Nephron progenitor cell (in vitro differentiated cells): ENCODE measurements at places on chromosomes 12 and 14.

DNA sequence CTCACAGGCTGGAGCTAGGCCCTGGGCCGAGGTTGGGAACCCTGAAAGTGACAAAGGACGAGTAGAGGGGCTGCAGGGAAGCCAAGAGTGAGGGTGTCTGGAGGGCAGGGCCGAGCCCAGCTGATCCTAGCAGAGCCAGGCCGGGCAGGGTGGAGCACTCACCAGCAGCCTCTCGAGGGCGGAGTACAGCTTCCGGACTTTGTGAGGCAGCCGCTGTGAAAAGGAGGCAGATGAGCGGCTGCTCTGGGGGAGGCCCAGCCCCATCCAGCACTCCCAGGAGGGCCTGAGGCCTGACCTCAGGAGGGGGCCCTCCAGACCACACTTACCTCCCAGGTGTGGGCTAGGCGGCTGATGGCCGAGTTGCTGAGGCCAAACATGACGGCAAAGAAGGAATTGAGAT, 14.7 kb upstream of the ENDOU start:
- no peak for DNase-seq

GRCh38 chr12:41663598-41664265, 475.6 kb downstream of the PDZRN4 start:
- no peak for DNase-seq

- DNase-seq: no peak
Measured at GRCh38 chr12:26492406-26492805, 297.0 kb downstream of the SSPN start.

GRCh38 chr12:30447061-30447750, 248.5 kb downstream of the IPO8 start:
- DNase-seq: no peak

GRCh38 chr12:50039151-50039835, 14.0 kb upstream of the RACGAP1 start:
- DNase-seq: peak; percentile 95

GRCh38 chr12:18805516-18806248, 67.8 kb downstream of the CAPZA3 start:
- peak; percentile 15 for DNase-seq

DNA sequence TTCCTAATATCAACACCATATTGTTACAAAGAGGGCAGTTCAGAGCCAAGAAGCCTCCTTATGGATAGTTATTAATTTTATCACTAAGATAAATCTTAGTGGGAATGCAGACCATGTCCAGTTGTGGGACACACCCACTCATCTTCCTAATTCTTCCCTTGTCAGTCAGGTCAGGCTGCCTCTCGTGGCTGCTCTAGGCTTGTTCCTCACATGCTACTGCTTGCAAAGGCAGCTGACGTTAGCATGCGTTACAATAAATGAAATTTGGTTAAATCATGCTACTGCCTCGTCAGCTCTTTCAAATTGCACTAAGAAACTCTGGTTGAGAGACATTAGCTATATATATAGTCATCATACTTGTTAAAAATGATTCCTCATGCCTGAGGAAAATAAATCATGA, 108.4 kb downstream of the CAND1 start:
- DNase-seq: no peak

DNA sequence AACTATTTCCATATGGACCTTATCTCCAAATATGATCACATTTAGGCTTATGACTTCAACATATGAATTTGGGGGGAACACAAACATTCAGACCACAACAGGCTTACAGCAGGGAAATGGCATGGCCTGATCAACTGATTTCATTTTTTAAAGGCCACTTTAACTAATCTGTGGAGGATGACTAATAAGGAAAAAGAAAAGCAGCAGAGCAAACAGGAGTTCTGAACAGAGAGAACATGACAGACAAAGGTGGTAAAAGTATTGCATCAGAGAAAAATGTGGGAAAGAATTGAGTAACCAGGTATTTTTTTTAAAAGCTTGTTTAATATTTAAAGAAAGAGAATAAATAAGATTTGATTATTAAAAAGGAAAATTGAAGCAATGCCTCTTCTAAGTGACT, 366.1 kb upstream of the TMPO start:
- DNase-seq: no peak

DNA sequence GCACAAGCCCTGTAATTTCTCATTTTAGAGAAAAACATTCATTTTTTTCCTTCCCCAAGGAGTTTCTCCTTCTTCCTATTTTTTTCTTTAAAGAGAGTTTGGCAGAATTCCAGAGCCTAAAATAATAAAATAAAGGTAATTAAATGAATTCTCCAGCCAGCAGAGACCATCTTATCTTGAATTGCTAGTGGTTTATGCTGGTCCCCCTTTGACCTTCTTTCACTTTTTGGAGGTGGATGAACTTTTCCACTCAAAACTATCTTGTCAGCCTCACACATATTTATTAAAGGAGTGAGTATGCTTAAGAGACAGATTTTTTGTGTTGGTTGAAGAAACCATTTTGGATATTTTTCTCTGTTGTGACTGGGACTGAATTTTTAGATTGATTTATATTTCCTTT, 47.6 kb downstream of the ADIPOR2 start:
- DNase-seq: no peak

DNA sequence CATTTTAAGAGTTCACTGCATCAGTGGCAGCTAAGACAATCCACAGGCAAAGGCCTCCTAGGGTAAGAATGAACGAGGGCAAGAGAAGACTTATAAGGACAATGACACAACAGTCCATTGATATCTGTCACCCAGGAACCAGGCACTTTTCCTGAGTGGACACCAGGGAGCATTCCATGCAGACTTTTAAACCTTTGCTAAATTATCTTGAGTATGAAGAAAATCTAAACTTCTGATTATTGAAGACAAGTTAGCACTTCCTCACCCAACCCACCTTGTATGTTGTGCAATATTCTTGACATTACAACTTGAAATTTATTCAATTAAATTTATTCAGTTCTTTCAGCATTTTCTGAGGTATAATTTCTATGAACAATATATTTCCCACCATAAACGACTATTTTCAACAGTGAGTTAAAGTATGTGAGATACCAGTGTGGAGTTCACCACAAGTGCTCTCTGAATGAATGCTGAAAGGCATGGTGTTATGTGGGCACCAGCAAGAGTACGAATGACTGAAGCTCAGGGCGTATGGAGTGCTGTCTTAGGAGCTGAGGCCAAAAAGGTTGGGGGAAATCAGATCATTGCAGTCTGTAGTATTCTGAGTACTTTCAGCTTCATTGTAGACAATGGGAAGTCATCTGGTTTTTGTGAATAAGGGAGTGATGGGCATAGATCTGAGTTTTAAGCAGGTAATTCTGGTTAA, 124.3 kb upstream of the LMNTD1 start:
- no peak for DNase-seq

DNA sequence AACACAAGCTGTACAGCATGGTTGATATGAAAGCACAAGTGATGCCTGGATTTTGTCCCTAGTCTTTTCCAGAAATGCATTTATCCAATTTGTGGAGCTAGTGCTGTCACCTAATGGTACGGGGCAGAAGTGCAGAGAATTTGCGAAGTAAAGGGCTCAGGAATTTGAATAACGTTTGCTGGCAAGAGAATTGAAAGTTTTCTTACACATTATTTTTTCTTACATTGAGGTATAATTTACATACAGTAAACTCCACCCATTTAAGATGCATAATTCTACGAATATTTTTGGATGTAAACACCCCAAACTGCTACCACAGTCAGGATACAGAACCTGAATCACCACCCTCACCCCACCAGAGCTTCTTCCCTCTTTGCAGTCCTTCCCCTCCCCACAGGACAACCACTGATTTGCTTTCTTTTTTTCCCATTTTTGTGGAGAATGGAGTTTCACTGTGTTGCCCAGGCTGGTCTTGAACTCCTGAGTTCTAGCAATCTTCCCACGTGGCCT, 3.5 kb downstream of the AICDA start:
- peak; percentile 23 for DNase-seq

- peak; percentile 24 for DNase-seq
Measured at GRCh38 chr12:106918746-106919145, 37.0 kb upstream of the TMEM263 start.

- DNase-seq: no peak
Measured at GRCh38 chr12:132572801-132573760, 37.3 kb downstream of the LRCOL1 start.

DNA sequence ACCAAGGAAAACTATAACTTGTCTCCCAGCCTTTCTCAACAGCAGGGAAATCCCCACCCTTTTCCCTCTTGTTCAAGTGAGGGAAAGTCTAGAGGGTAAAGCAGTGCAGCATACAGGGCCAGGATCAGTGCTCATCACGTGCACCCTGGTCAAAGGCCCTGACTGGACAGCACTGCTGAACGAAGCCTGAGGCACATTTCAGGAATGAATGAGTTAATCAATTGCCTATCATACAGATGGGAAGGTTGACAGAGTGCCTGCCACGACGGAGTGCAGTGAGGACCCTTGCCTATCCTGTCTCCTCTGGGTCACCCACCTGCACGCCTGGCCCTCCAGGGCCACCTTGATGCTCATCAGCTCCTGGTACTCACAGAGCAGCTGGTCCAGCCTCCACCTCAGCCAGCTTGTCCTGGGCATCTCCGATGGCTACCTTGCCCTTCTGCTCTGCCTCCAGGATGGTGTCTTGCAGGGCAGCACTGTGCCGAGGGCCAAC, 11.7 kb upstream of the KRT73 start:
- DNase-seq: no peak

GRCh38 chr12:111314953-111315539, 53.8 kb downstream of the PHETA1 start:
- no peak for DNase-seq

DNA sequence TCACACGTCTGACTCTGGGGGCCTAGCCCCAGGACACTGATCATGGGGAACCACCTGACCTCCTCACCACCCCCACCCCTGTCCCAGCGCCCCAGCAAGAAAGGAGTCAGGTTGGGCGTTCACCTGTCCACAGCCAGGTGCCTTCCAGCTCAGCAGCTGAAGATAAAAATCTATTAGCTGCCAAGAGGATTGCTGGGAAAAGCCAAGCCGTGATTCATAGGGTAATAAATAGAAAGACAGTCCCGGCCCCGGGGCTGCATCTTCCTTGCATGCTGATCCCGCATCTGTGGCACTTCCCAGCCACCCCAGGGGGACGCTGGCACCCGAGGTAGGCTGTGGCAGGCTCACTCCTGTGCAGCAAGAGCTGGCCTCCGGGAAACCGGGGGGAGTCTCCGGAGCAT, 70.2 kb upstream of the NCOR2 start:
- DNase-seq: no peak

DNA sequence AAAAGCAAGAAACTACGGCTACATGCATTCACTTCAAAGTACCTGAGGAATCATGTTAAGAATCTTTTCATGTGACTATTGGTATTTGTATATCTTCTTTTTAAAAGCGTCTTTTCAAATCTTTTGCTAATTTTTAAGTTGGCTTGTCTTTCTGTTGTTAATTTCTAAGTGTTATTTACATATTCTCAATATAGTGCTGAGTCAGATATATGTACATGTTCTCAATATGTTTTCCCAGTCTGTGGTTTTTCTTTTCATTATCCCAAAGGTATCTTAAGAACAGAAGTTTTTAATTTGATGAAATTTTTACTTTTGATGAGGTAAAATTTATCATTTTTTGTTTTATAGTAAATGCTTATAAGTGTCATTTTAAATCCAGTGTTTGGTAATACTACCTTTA, 24.0 kb downstream of the DCP1B start:
- no peak for DNase-seq

DNA sequence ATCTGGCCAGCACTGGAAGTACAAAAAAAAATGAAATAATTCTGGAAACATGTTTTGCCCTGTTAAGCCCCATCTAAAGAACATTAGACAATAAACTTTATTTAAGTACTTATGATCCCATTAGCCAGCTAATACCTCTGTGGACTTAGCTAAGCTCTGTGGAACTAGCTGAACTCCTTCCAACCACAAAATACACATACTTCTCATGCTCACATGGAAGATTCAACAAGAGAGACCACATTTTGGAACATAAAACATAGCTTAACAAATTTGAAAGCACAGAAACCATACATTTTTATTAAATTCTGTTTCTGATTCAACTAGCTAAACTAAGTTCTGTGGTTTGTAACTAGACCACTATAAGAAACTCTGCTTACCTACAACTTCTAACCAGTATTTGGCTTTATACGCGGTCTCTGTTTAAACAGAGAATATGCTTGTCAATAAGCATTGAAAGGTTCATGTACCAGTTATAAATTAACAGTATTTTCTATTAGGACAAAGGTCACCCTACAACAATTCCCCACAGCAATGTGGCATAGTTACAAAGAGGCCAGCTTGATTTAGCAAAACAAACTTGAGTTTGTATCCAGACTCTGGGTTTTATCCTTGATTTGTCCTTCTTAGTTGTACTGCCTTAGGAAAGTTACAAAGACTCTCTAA, 300.1 kb downstream of the C12orf50 start:
- no peak for DNase-seq

DNA sequence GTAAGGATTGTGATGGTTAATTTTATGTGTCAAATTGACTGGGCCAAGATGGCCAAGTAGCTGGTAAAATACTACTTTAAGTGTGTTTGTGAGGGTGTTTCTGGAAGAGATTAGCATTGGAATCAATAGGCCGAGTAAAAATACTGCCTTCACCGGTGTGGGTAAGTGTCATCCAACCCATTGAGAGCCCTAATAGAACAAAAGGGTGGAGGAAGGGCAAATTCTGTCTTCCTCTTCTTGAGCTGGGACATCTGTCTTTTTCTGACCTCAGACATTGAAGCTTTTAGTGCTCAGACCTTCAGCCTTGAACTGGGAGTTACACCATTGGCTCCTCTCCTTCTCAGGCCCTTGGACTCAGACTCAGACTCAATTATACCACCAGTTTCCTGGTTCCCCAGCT, 8.0 kb upstream of the ETV6 start:
- DNase-seq: no peak

GRCh38 chr14:61491224-61491623, 169.8 kb downstream of the PRKCH start:
- no peak for DNase-seq

GRCh38 chr12:123938679-123939480, 33.8 kb downstream of the CCDC92 start:
- DNase-seq: peak; percentile 35

DNA sequence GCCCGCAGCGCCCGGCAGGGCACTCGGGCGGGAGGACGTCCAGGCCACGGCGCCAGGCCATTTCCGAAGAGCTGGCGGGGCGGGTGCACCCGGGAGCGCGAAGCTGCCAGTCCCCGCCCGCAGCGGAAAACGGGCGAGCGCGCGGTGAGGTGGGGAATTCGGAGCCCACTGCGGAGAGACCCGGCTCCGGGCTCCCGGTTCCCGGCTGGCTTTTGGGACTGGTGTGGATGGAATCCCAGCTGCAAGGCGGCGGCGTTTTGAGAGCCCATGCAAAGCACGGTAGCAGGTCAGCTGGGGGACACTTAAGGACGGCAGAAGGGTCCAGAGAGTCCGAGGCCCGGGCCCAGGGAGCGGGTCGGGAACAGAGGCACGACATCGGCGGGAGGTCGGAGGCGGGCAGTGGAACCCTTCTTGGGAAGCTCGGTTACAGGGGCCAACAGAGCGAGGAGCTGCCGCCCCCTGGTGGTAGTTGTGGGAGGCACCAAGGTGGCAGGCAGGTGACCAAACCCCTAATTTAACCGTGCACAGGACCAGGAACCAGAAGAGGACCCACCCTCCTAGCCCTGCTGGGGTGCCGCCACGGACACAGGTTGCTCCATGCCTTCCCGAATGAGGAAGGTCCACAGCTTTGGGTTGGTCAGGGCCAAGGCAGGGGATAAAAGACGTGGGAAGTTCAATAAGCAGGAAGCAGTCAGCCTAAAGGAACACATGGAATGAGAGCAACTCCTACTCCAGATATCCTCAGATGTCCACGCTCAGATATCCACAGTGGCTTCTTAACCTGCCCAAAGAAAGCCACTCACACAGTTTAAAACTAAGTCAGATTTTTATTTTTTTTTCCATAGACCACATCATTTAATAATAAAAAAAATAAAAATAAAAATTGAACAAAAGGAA, 685 bp upstream of the CDH24 start:
- peak; percentile 95 for DNase-seq

- peak; percentile 80 for DNase-seq
Measured at GRCh38 chr12:6768990-6769389, 2.8 kb downstream of the PTMS start.
